ENCODE measurements at places on chromosomes 2 and 18.

DNA sequence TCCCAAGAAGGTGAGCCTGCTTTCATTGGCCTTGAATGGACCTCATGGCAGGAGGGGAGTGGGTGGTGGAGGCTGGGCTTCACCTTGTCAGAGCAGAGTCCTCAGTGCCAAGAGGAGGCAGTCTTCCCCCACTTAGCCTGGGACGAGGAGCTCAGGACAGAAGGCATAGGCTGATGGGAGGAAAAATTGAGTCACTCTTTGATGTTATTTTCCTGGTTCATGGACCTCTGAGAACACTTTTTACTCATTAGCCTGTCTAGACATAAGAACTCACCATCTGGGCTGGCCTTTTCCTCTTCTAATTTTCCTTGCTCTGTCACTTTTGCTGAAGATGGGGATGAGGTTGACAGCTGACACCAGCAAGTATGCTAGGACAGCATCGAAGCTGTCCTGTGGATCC, 225.7 kb upstream of the TNP1 start:
- no peak for DNase-seq

GRCh38 chr2:137181370-137181769, 416.0 kb downstream of the THSD7B start:
- no peak for DNase-seq

DNA sequence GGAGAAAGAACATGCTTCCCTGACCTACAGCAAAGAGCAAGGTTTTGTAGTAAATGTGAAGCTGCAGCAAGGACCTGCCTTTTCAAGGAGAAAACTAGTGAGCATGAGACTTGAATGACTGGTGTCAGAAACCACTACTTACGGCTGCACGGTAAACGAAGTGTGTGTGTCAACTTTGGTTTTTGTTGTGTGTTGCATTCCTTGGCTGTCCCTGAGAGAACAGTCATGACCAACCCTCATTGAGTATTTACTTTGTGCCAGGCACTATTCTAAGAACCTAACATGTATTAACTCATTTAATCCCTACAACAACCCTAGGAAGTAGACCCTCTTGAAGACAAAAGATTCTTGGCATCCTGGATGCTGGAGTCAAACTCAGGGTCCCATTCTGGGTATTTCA, 22.8 kb downstream of the ACMSD start:
- DNase-seq = no peak

DNA sequence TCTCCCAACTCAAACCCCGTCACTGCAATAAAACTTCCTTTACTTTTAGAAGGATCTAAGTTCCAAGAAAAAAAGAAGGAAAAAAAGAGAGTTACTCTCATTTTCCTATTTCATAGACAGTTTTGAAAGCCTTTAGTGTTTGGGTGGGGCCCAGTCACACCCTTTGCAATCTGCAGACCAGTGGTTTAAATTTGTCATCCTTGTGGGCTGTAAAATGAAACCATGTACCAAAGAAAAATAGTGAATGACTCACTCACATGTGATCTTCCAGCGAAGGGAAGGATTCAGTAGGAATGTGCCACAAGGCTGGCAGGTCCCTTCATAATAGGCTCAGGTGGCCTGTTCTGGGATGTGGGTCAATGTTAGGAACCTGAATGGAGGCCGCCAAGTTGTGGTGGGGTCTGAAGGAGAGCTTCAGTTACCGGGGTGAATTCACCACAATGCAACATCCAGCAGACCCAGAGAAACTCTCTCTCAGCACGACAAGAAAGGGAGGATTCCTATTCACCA, 28.3 kb downstream of the ANXA4 start:
- peak; percentile 64 for DNase-seq

- no peak for DNase-seq
These were observed 5.4 kb downstream of the BOLA3 start for GRCh38 chr2:74142340-74142739.

GRCh38 chr18:369224-370015, 101.6 kb upstream of the THOC1 start:
- DNase-seq = no peak

DNA sequence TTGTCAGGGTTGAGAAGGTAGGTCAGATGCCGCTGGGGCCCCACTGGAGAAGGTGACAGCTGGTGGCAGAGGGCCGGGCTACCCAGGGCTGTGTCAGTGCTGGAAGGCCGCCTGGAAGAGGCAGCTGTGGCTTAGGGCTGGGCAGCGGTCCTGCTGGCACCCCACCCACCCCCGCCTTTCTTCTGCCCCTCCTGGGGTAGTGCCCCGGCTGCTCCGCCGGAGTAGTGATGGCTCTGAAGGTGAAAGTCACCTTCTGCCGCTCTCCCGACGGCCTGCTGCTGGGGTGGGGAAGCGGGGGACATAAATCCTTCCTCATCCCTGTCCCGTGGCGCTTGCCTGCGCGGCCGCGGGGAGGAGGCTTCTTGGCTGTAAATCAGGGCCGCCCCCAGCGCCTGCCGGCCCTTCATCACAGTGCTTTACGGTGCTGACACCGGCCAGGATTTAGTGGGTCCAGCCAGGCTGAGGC, 332.2 kb downstream of the DYSF start:
- DNase-seq = peak; percentile 81

Data from psoas muscle (tissue), 8 donors.